ENCODE measurements at places on chromosomes 2 and 18.
A peak's percentile ranks its signal among the peaks of the same experiment; 100 is the strongest.

- DNase-seq, result no peak
Measured at GRCh38 chr2:174785481-174785880, 21.2 kb upstream of the CHRNA1 start.

DNA sequence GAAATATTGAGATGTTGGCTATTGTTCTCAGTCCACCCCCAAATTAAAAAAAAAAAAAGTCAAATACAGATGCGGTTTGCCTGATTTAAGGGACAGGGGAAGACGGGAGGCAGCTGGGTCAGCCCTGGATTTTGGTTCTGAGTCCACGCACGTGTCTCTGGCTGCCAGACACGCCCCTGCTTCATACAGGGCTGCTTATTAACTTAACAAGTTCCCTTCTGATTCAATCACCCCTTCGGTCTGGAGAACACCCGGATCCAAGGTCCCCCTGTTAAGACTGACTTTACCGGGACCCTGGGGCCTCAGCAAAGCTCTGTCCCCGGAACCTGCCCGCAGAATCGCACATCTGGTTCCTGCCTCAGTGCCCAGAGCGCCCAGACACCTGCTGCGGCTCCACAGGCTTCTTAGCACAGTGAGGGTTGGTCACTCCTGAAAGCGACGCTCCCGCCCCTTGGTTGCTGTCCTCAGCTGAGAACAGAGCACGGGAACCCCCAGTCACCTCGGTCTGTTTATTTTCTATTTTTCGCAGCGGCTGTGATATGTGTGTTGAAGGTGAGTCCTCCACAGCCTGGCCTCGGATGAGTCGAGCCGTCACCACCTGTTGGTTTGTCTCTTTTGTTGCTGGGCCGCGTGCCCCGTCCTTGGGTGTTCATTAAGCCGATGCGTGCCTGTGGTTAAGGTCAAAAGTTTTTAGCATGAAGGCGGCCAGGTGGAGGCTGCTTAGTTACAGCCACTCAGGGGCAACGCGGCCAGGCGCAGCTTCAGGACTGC lies 57.2 kb downstream of the RTP5 start:
- no peak for DNase-seq

GRCh38 chr2:45778720-45779171 lies 127.3 kb downstream of the PRKCE start:
- DNase-seq, result no peak

GRCh38 chr2:137523931-137524330 lies 440.3 kb upstream of the HNMT start:
- DNase-seq, result no peak

GRCh38 chr18:22846088-22846683 lies 86.9 kb upstream of the RBBP8 start:
- no peak for DNase-seq

DNA sequence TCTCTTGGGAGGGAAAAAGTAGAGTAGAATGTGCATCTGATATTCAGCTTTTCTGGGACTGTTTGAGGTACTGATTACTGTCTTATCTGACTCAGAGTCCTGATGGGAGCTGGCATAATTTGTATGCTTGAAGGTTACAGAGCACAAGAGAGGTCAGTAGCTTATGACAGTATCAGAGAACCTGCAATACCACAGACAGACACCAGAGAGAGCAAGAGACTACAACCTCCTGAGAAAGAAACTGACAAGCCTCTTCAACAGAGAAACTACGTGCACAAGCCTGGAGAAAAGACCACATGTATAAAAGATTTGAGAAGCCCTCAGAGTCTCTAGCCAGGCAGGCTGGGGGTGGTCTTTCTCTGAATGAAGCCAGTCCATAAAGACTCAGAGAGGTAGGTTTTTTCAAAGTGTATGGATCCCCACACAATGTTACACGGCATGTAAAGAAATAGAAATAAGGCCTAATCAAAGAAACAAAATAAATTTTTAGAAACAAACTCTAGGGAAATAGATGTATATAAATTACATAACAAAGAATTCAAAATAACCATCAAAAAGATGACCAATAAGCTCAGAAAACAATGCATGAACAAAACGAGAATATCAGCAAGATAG lies 568.3 kb downstream of the LRRTM4 start:
- peak; percentile 74 for DNase-seq

DNA sequence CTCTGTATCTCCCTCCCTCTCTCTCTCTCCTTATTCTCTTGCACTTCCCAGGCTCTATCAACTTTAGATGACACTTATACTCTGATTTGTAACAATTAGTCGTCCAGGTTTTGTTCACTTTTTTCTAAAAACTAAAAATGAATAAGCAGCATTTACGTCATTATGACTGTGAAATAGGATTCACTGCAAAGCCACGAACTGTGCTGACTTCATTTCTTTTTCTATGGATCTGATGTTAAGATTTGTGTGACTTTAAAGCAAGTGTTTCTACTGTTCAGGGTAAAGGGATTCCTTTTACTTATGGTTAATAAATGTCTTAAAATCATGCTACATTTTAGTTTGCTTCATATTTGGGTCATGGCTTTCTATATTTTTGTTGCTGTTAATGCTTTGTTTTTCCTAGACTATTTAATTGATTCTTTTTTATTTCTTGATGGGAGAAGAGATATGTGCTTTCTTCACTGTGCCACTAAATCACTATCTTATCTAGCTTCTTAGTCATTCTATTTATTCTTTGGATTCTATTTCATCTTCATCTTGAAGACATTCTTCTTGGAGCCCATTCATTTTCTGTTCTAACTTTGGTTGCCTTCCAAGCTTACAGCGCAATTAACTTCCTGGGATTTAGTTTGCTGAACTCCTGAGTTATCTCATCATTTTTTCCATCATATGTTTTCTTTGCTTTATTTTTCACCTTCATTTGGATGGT lies 480.4 kb upstream of the TRIB2 start:
- no peak for DNase-seq

DNA sequence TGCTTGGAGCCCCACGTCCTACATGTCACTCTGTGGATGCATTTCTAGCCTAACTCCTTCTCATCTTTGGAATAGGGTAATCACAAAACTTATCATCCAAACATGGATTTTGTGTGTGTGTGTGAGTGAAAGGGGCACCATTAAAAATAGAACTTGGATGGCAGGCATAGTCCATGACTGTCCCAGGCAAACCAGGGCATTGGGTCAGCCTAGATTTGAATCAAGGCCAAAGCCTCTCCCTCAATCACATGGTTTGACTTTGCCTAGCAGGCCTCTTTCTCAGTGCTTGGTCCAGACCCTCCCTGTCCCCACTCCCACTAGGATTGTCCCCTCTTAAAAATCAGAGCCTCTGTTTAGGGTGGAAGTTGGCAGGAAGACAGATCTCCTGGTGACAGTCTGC lies 67.4 kb upstream of the BCL2L11 start:
- DNase-seq, result no peak

DNA sequence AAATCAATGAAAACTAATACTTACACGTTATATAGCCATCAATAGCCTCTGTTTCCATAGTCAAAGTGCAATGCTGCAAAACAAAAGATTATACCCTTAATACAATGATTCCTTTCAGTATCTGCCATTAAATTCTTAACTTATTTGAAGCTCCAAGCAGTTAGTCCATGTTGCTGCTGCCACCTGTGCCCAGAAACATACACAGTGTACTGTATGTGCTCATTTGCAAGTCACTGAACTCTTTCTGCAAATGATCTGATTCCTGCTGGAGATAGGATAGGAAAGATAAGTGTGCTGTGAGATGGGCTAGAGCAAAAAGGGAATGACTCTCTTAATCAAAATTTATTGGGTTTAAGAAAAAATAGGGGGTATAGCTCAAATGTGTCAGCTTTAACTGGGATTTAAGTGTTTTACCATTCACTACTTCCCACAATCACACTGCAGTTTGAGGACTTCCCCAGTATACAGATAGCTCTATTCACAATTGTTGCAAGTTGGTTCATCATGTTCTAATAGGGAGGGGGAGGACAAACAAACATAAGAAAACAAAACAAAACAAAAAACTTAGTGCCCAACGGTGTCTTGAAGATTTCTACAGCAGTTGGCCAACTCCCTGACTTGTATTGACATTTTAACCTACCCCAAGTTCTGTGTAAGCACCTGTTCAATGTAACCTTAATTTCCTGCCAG lies 2.7 kb downstream of the IKZF2 start:
- no peak for DNase-seq

- no peak for DNase-seq
Measured at GRCh38 chr2:230179907-230180306, 39.9 kb downstream of the SP110 start.

GRCh38 chr2:181779288-181780021 lies 99.1 kb upstream of the NEUROD1 start:
- DNase-seq, result peak; percentile 89

GRCh38 chr2:104518256-104518655 lies 335.7 kb upstream of the POU3F3 start:
- no peak for DNase-seq

- no peak for DNase-seq
Measured at GRCh38 chr2:146270618-146271017, 1574.2 kb upstream of the ACVR2A start.

DNA sequence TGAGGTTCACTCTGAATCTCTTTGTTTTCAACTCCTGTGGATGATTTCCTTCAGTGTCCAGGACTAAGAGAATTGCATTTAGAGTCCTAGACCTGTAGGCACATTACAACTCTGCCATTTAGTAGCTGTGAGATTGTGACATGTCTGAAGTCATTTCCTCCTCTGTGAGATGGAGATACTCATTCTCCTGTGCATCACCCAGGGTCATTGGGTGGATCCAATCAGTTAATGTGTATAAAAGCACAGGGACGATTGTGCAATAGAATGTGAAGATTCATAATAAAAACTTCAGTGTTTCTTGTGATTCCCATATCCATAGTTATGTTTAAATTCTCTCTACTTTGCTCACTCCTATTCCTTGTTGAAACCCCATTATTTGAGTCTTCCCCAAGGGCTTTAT lies 113.6 kb downstream of the DIS3L2 start:
- no peak for DNase-seq

DNA sequence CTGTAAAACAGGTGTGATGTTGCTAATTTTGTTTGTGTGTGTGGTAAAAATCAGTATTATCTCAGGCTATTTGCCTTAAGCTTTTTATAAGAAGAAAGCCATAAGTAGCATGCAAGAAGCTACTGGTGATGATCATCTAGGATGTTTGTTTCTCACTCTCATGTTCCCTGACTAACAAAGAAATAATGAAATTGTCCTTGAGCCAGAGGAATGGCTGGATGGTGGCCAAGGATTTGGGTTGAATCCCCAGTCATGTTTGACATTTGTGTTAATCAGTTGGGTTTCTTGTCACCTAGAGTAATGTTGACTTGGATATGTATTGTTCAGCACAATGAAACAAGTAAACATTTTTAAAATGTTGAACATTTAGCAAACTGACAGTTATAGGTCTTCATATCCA lies 496.8 kb upstream of the ZEB2 start:
- DNase-seq, result no peak

- DNase-seq, result no peak
Measured at GRCh38 chr2:96340493-96341414, 5.2 kb downstream of the NCAPH start.
